ENCODE measurements at places on chromosomes 7 and 10. TPM values are rescaled to one million over a fixed set of nuclear protein-coding genes. Genes with fewer than 3 reads are reported as not detected.

The CLCN1 gene
- total RNA-seq: 0.08 TPM

DNA sequence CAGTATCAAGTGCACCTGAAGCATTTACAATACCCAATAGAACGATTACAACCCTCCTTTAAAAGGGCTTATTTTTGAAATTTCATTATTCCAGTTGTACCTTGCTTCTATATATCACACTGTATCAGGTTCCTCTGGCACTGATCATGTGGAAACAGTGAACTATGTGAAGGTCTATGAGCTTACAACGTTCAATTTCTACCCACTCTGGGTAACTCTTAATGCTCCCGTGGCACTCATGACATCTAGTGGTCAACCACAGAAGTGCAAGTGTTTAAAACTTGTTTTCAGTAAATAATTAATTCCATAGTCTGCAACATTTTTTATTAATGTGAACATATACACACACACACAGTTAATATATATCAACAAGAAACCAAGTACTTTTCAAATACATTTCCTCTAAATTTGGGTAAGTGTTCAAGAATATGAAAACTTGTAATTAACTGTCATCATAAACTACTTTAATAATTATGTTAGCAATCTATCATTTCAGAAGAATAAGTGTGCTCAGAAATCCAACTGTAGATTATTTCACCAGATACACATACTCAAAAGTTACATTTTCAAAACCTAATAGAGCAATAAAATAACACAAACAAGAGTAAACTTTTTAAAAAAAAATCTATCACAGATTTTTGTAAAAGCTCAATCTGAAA, 61.0 kb downstream of the MPP7 start:
- no peak for DNase-seq

The HSPA12A gene
- 15.9 TPM for total RNA-seq

DNA sequence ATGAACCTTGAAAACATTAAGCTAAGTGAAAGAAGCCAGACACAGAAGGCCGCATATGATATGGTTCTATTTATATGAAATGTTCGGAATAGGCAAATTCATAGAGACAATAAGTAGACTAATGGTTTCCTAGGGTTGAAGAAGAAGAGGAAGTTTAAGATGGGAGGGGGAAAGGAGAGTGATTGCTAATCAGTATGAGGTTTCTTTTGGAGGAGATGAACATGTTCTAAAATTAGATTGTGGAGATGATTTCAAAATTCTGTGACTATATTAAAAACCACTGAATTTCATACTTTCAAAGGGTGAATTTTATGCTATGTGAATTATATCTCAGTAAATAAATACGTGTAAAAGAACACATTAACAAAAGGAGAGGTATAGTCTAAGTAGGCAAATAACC, 176.4 kb upstream of the HPS1 start:
- no peak for DNase-seq

GRCh38 chr7:1330801-1331425, 98.2 kb downstream of the UNCX start:
- DNase-seq: peak; percentile 24

DNA sequence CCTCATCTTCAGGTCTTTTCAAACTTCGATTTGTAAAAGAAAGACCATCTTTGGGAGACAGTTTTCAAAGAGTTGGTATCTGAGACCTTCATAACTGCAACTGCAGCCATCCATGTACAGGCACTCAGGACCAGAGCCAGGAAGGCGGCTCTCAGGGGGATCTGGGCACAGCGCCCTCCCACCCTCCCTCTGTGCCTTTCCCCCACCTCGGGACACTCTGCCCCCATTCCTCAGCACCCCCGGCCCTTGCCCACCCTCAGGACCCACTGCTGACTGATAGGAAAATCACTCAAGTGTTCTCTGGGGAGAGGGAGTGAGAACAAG, 143.6 kb downstream of the CUBN start:
- DNase-seq: no peak

DNA sequence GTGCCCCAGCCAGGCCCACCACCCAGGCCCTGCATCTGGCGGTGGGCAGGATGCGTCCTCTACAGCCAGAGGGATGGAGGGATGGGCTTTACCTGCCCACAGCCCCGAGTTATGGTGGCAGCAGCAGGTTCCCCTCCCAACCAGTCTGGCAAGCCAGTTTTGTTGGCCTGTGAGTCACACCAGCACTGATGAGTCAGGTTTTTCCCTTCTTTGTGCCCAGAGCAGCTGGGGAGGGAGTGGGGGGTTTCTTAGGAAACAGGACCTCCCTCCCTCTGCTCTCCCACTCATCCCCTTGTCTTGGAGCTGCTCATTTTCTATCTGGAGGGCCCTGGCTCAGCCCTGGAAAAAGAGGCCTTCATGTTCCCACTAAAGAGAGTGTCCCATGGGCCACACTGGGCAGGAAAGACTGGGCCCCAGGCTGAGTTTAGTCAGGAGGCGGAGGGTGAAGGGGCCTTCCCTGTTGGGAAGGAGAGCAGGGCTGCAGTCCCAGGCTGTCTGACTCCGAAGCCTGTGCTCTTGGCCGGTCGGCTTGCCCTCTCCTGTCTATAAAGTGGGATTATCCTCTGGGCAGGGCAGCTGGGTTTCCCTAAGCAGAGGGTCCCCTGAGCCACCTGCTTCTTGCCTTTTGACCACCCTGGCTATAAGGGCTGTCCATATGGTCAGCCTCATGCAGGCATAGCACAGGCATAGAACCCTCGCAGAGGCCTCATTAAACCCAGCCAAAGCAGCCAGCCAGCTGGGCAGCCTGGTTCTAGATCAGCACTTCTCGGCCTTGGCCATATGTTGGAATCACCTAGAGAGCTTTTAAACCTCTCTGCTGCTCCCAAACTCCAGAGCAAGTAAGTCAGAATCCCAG, 30.2 kb upstream of the ANKRD2 start:
- peak; percentile 78 for DNase-seq

GRCh38 chr7:5143106-5143505, 46.9 kb upstream of the WIPI2 start:
- DNase-seq: no peak

DNA sequence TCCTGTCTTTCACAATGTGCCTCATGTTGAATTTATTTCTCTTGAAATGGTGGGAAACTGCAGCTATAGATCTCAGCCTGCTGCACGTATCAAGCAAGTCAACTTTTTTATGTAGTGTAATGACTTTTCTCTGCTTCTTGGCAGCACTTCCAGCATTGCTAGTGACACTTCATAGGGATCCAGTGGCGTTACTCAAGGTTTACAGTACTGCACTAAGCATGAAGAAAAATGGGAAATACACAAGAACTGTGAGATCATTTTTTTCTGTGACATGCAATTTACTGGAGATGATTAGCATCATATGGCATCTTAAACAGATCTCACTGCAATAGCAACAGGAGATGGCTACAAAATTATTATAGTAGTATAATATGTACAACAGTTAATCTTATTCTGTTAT, 90.9 kb downstream of the POLR1F start:
- no peak for DNase-seq

The SDK1 gene
- total RNA-seq: 2.2 TPM

GRCh38 chr10:30447125-30447799, 13.3 kb downstream of the MAP3K8 start:
- DNase-seq: no peak

The NKX2-3 gene
- total RNA-seq: not detected

The TAS2R3 gene
- 0.32 TPM for total RNA-seq

All from Right ventricle myocardium superior (tissue), 1 donor.